Activated effector memory CD4-positive, alpha-beta T cell treated with anti-CD3 and anti-CD28 coated beads, Interleukin-2, amount 50 U/mL, for 16 hours (primary cell): ENCODE measurements at places on chromosomes 1 and 21.

- no peak for DNase-seq
Observed at GRCh38 chr1:61921435-61921834, 179.2 kb downstream of the PATJ start.

DNA sequence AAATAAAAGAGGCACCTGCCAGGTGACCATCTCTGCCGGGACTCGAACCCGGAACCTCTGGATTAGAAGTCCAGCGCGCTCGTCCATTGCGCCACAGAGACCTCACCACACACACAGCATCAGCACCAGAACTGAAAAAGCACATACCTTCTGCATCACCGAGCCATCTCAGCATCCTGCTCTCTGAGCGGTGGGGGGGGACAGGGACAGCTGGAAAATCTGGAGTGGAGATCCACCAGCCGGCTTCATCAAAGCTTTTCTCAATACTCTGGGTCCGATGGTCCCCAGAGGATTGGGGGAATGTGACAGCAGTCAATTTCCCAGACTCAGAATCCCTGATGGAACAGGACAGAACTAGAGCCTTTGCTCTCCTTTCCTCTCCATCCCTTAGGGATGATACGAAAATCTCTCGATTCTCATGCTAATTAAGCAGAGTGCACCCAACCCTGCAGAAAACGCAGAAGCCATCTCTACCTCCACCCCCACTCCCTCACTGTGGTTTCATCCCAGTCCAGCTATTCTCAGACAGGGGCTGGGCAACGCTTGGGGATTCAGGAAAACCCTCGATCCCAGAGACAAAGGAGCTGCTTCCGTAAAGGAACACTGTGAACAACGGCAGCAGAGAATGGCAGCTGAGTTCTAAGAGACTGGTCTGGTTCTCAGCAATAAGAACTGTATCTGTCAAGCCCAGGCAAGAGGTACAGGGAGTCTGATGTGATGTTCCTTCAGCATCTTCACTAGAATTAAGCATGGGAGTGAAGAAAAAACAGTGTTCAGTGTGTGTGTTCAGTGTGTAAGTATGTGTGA lies 29.6 kb upstream of the CADM3 start:
- DNase-seq = no peak

DNA sequence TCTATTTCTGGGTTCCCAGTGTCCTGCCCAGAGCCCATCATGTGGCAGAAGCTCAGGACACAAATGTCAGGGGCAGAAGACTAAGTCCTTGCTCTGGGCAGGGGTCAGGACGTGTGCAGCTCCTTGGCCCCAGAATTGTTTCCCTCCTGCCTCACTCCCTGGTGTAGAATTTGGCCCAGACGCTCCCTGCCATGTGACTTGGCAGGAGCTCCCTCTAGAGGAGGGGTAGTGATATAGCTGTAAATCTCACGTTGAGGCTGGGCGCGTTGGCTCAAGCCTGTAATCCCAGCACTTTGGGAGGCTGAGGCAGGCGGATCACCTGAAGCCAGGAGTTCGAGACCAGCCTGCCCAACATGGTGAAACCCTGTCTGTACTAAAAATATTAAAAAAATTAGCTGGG lies 91.2 kb downstream of the UBIAD1 start:
- DNase-seq = no peak

GRCh38 chr21:42956824-42957630 lies 17.3 kb upstream of the PKNOX1 start:
- no peak for DNase-seq

DNA sequence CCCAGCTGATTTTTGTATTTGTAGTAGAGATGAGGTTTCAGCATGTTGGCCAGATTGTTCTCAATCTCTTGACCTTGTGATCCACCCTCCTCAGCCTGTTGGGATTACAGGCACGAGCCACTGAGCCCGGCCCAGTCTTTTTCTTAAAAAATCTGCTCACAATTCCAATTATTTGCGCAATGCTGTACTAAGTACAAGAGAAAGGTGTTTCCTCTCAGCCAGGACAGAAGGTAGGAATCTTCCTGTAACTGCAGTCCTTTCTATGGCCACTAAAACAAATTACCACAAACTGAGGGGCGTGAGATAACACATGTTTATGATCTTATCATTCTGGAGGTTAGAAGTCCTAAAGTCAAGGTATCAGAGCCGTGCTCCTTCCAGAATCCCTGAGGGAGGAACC lies 6.9 kb upstream of the CBR3 start:
- DNase-seq = no peak

DNA sequence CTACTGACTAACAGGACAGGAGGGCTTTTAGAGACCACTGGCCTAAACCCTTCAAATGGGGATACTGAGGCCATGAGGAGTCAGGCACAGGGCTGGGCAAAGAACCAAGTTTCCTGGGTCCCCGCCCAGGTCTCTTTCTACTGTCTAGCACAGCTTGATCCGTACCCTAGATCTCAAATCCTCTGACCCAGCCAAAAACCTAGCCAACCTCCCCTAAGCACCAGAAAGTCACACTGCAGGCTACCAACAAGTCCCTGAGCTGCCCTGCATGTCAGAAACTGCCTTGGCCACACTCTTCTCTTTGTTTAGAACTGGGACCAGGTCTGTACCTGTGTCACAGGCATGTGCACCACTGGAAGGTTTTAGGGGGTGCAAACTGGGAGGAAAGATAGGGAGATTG lies 33.6 kb downstream of the AHDC1 start:
- no peak for DNase-seq

GRCh38 chr1:178330153-178330552 lies 166.6 kb downstream of the CLEC20A start:
- no peak for DNase-seq

DNA sequence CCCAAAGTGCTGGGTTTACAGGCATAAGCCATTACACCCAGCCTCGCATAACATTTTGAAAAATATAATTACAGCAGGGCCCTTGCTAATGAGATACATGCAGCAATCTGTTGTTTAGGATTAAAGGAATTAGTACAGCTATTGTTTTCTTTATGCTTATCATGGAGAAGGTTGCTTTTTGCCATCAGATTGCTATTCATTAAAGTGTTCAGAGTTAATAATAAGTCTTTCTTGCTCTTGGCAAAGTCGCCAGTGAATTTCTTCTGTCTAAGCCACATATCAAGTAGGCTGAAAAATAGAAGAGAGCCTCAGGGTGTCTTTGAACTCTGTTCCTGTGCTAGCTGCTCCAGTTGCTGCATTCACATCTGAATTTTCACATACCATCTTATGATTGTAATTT lies 144.1 kb downstream of the POU2F1 start:
- DNase-seq = no peak

- DNase-seq = no peak
Observed at GRCh38 chr21:38478782-38479181, 19.5 kb downstream of the ERG start.

GRCh38 chr1:183810121-183810520 lies 5.2 kb downstream of the RGL1 start:
- DNase-seq = no peak

DNA sequence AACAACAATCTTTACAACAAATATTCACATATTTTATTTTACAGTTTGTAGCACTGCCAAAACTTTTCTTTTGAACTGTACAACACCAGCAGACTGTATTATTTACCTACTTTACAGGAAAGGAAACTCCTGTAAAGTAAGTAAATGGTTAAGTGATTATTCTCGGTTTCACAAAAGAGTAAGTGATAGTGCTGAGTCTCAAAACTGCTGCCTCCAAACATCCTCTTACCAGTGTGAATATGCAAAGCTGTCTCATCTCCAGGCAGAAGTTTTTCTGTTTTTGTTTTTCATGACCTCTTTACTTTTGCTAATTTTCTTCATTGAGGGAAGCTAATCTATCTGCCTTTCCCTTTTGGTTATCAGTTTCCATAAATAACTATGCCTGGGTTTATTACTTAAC lies 286.7 kb downstream of the SRGAP2C start:
- DNase-seq = no peak

- peak; percentile 60 for DNase-seq
Observed at GRCh38 chr1:248822148-248823032, 3.3 kb downstream of the SH3BP5L start.

GRCh38 chr1:14742181-14742980 lies 143.9 kb downstream of the KAZN start:
- DNase-seq = no peak

- DNase-seq = no peak
Observed at GRCh38 chr21:16535102-16535422, 805.3 kb downstream of the USP25 start.

- DNase-seq = no peak
Observed at GRCh38 chr1:110012100-110012780, 22.2 kb upstream of the STRIP1 start.

- no peak for DNase-seq
Observed at GRCh38 chr1:214540324-214540723, 11.1 kb downstream of the PTPN14 start.

DNA sequence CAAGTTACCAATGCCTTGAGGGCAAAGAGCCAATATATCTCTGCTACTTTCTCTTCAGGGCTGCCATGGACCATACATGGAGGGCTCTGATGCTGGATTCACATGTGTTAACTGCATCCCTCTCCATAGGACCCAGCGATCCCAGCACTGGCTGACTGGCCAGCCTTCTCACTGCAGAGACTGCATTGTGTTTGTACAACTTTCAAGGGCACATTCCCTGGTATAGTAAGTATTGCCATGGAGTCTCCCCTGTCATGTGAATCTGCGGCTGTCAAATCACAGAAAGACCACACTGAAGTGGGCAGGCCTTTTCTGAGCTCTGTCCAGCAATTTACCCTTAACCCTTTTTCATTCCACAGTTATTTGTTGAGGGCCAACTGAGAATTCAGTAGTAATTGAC lies 449.8 kb downstream of the OMA1 start:
- no peak for DNase-seq
